ENCODE measurements at places on chromosomes 13 and 19.
A peak's percentile ranks its signal among the peaks of the same experiment; 100 is the strongest.

GRCh38 chr19:34540811-34541557, 59.4 kb downstream of the WTIP start:
- DNase-seq: no peak
- no peaks in the 10 kb centered on the region for H3K27me3 ChIP-seq
- H3K27ac ChIP-seq: no peak overlapping the region
- no peak overlapping the region for H3K4me3 ChIP-seq
- no peaks in the 10 kb centered on the region for H3K4me1 ChIP-seq

- no peaks in the 10 kb centered on the region for H3K4me1 ChIP-seq
- no peaks in the 10 kb centered on the region for H3K27me3 ChIP-seq
- H3K27ac ChIP-seq: no peak overlapping the region
- no peaks in the 10 kb centered on the region for H3K36me3 ChIP-seq
These were observed 65.5 kb downstream of the TSHZ3 start for GRCh38 chr19:31283701-31284100.

- H3K36me3 ChIP-seq: no peaks in the 10 kb centered on the region
- no peaks in the 10 kb centered on the region for H3K27me3 ChIP-seq
- DNase-seq: no peak
- no peak overlapping the region for H3K4me3 ChIP-seq
- H3K27ac ChIP-seq: no peak overlapping the region
These were observed 26.7 kb downstream of the WDR62 start for GRCh38 chr19:36081385-36081784.

- DNase-seq: no peak
- H3K27me3 ChIP-seq: no peaks in the 10 kb centered on the region
- no peak overlapping the region for H3K4me3 ChIP-seq
- H3K4me1 ChIP-seq: peaks cover 18% of the 10 kb centered on the region
These were observed 2.4 kb upstream of the CHAMP1 start for GRCh38 chr13:114311908-114312307.

GRCh38 chr13:111065698-111066097, 49.4 kb upstream of the ARHGEF7 start:
- H3K36me3 ChIP-seq: no peaks in the 10 kb centered on the region
- peak; percentile 87 for DNase-seq
- no peaks in the 10 kb centered on the region for H3K27me3 ChIP-seq
- no peak overlapping the region for H3K4me3 ChIP-seq
- H3K27ac ChIP-seq: no peak overlapping the region
- H3K4me1 ChIP-seq: no peaks in the 10 kb centered on the region

GRCh38 chr13:52743988-52744387, 4.4 kb upstream of the CNMD start:
- no peak for DNase-seq
- no peak overlapping the region for H3K4me3 ChIP-seq
- no peaks in the 10 kb centered on the region for H3K36me3 ChIP-seq

DNA sequence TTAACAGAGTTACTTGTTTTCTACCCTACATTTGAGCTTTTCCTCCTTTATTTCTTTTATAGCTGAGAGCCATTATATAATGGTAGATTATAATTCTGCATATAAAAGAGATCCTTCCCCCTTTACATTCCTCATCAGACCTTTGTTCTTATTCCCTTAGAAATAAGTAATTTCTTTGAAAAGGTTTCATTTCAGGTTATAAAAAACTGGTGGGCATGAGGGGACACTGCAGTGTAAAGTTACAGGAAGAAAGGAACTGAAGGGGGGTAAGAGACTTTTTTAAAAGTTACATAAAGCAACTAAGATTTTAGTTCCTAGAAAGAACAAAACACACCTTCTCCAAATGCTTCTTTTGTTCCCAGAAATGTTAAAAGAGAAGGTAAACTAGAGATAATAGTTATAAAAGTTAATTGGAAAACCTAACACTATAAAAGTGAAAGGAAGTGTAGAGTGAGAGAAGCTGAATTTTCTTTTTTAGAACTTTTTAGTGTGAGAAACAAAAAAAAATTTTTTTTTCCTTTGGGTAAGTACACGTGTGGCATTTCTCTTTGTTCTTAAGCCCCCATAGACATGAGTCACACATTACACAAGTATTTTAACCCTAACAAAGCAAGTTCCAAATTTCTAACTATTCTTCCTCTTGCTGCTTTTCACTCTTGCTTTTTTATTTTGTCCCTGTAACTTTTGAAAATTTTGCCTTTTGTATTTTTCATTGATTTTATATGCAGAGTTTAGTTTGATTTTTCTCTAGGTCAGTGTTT, 106.4 kb upstream of the MLNR start:
- DNase-seq: no peak
- H3K36me3 ChIP-seq: peaks cover 32% of the 10 kb centered on the region

- no peaks in the 10 kb centered on the region for H3K27me3 ChIP-seq
- no peak for DNase-seq
- peaks cover 6% of the 10 kb centered on the region for H3K4me1 ChIP-seq
- no peaks in the 10 kb centered on the region for H3K36me3 ChIP-seq
- H3K27ac ChIP-seq: peak overlapping the region; percentile 11
These were observed 82.0 kb downstream of the KLF5 start for GRCh38 chr13:73140801-73141200.

- DNase-seq: no peak
- H3K4me3 ChIP-seq: no peak overlapping the region
- no peaks in the 10 kb centered on the region for H3K27me3 ChIP-seq
- peaks cover 5% of the 10 kb centered on the region for H3K4me1 ChIP-seq
- no peaks in the 10 kb centered on the region for H3K36me3 ChIP-seq
- H3K27ac ChIP-seq: no peak overlapping the region
These were observed 10.7 kb upstream of the FLT1 start for GRCh38 chr13:28505543-28506135.

- no peak overlapping the region for H3K4me3 ChIP-seq
- DNase-seq: no peak
- no peak overlapping the region for H3K27ac ChIP-seq
- no peaks in the 10 kb centered on the region for H3K4me1 ChIP-seq
These were observed 142.7 kb downstream of the DLEU7 start for GRCh38 chr13:50700664-50701305.

DNA sequence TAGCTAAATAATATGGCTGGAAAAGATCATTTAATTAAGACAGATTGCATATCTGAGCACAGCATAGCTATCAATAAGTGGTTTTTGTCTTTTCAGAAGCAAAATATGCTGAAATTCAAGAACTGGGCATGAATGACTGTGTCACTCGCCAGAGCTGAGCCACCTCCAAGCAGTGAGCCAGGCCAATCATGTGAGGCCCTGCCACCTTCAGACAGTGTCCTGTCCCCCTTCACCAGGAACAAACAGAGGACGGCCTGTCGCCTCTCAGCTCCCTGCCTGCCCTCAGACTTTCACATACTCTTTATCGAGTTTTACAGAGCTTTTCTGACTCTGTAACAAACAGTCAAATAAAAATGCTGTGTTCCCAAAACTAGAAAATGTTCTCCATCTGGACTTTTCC, 171.0 kb upstream of the TSC22D1 start:
- no peaks in the 10 kb centered on the region for H3K36me3 ChIP-seq
- no peaks in the 10 kb centered on the region for H3K27me3 ChIP-seq
- peak overlapping the region; percentile 14 for H3K27ac ChIP-seq
- H3K4me3 ChIP-seq: no peak overlapping the region

GRCh38 chr19:54100561-54100960, at the start of gene OSCAR:
Gene OSCAR, minus strand, starts transcription at chr19:54100803. Its CDS starts 11 bp downstream, at chr19:54100792.
- H3K4me3 ChIP-seq: peak within 1 kb of the TSS; percentile 31
- peaks cover 4% of the 10 kb centered on the region for H3K27me3 ChIP-seq
- DNase-seq: peak; percentile 72
- peaks cover 5% of the 10 kb centered on the region for H3K36me3 ChIP-seq
- peaks cover 21% of the 10 kb centered on the region for H3K4me1 ChIP-seq
- peak within 1 kb of the TSS; percentile 30 for H3K27ac ChIP-seq

- no peak overlapping the region for H3K4me3 ChIP-seq
- H3K27ac ChIP-seq: no peak overlapping the region
- DNase-seq: no peak
- no peaks in the 10 kb centered on the region for H3K36me3 ChIP-seq
- H3K4me1 ChIP-seq: no peaks in the 10 kb centered on the region
These were observed 35.1 kb downstream of the IL17D start for GRCh38 chr13:20738616-20739015.

Data from upper lobe of right lung (tissue), 1 donor.